ENCODE measurements at places on chromosomes 1 and 21. TPM values are rescaled to one million over a fixed set of nuclear protein-coding genes. Genes with fewer than 3 reads are reported as not detected.

Gene PAPPA2
- total RNA-seq: 0.31 TPM

Gene ZNF695
- 1.4 TPM for total RNA-seq

Gene NPHP4
- 4.5 TPM for total RNA-seq

Gene SYT14
- total RNA-seq: 0.44 TPM

Gene MXRA8
- total RNA-seq: 369 TPM

Gene LAPTM5
- total RNA-seq: 0.44 TPM

Gene FNDC5
- 1.2 TPM for total RNA-seq

Gene ITLN2
- not detected for total RNA-seq

Gene IL10RB
- 52.4 TPM for total RNA-seq

Gene HMGCL
- 50.6 TPM for total RNA-seq

Gene PRR9
- not detected for total RNA-seq

Gene IFI44
- 20.1 TPM for total RNA-seq

Gene CAMK2N1
- 6.9 TPM for total RNA-seq

Gene LCE3B
- not detected for total RNA-seq

Gene SERPINC1
- 0.12 TPM for total RNA-seq

Gene TNFSF4
- 1.2 TPM for total RNA-seq

Gene PTBP2
- total RNA-seq: 11.5 TPM

Gene SLAMF7
- total RNA-seq: not detected

Gene LRRC39
- 0.40 TPM for total RNA-seq

Gene FAM163A
- not detected for total RNA-seq

Gene THEM4
- total RNA-seq: 8.5 TPM

Gene TMEM269
- not detected for total RNA-seq

Gene USH2A
- under 0.01 TPM for total RNA-seq

Gene JAM2
- 0.93 TPM for total RNA-seq

Gene IVL
- total RNA-seq: not detected

Gene HHIPL2
- 0.19 TPM for total RNA-seq

Gene FGR
- total RNA-seq: not detected

Gene CD48
- total RNA-seq: not detected

Measured in aortic smooth muscle cell (primary cell).